MM.1S (cell line): ENCODE measurements at places on chromosomes 7 and 10.

DNA sequence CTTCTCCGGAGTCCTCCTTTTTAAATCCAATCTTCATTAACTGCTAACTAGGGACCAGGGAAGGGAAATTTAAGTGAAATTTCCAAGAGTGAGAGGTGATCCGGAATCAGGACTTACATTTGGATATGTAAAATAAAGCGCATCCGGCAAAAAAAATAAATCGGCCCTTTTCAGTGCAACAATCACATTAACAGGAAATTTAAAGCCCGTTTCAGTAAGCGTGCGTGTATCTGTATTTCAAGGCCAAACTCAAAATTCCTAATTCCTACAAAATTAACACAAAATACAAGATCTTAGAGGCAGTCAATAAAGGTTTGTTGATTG lies 771 bp downstream of the DNAJC9 start:
- H3K4me1 ChIP-seq: peaks cover 28% of the 10 kb centered on the region
- H3K4me3 ChIP-seq: peak overlapping the region; percentile 88
- DNase-seq: peak; percentile 17

GRCh38 chr10:63522277-63522687 lies 1.1 kb downstream of the REEP3 start:
- H3K36me3 ChIP-seq: no peaks in the 10 kb centered on the region
- DNase-seq: peak; percentile 41
- no peaks in the 10 kb centered on the region for H3K27me3 ChIP-seq
- peaks cover 12% of the 10 kb centered on the region; the same call in 1 of the 2 replicates for H3K4me1 ChIP-seq

DNA sequence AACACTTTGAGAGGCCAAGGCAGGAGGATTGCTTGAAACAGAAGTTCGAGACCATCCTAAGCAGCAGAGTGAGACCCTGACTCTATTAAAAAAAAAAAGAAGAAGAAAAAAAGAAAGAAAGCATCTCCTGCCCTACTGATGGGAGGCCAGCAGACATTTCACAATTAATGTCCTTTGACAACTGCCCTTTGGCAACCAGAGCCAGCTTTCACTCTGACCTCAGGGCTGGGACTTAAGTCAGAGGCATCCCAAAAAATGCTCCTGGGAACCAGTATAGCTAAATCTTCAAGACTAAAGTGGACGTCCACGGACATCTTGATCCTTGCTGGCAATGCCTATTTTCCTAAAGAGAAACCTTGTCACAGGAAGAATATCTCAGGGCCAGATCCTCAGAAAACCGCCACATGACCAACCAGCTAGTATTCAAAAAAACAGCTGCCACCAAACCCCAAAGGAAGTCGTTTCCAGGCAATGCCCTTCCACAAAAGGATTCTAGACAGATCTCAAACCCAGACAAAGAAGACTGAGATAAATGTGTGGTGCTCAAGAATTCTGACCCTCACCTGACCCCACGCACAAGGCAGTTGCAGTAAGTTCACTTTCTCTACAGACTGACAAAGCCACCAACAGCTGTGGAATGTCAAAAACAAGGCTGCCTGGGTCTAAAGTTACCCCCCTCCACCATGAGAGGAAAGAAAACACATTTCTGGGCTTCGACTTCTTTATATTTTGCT lies 18.4 kb downstream of the GFRA1 start:
- DNase-seq: peak; percentile 62
- H3K36me3 ChIP-seq: no peaks in the 10 kb centered on the region
- no peak overlapping the region for H3K27ac ChIP-seq
- no peaks in the 10 kb centered on the region for H3K4me1 ChIP-seq
- H3K27me3 ChIP-seq: no peaks in the 10 kb centered on the region

GRCh38 chr10:97140902-97141745 lies 44.6 kb downstream of the SLIT1 start:
- H3K36me3 ChIP-seq: no peaks in the 10 kb centered on the region
- no peaks in the 10 kb centered on the region for H3K4me1 ChIP-seq
- no peak overlapping the region for H3K4me3 ChIP-seq
- H3K27me3 ChIP-seq: no peaks in the 10 kb centered on the region
- no peak overlapping the region for H3K27ac ChIP-seq

DNA sequence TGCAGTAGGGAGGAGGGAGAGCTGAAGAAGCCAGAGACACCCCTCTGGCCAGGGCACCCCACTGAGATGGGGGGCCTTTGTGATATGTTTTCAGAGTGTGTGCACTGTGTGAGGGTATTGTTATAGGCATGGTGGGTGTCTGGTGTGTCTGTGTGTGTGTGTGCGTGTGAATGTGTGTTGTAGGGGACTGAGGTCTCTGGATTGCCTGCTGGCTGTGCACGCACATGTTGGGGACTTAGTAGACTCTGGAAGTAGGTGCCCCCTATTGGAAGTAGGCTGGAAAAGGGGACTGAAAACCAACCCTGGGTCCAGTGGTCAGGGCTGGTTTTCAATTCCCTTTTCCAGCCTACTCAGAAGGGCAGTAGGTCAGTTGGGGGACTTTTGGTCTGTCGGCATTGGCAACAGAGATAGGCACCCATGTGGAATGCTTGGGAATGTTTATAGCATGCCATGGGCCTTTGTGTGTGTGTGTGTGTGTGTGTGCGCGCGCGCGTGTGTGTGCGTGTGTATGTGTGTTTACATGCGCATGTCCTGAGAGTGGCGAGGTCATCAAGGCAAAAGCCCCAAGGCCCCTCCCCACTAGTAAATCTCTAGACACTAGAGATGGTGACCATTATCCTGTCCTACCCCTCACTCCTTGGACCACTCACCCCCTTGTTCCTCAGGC lies 78.8 kb downstream of the HIF1AN start:
- no peak overlapping the region for H3K27ac ChIP-seq
- no peak overlapping the region for H3K4me3 ChIP-seq
- no peaks in the 10 kb centered on the region for H3K36me3 ChIP-seq
- H3K4me1 ChIP-seq: no peaks in the 10 kb centered on the region
- DNase-seq: no peak

GRCh38 chr10:61822781-61823230 lies 78.7 kb upstream of the ARID5B start:
- no peaks in the 10 kb centered on the region for H3K27me3 ChIP-seq
- H3K4me1 ChIP-seq: no peaks in the 10 kb centered on the region
- DNase-seq: no peak
- H3K36me3 ChIP-seq: no peaks in the 10 kb centered on the region

- no peaks in the 10 kb centered on the region for H3K36me3 ChIP-seq
- H3K4me3 ChIP-seq: no peak overlapping the region
- DNase-seq: no peak
- H3K27me3 ChIP-seq: no peaks in the 10 kb centered on the region
Observed at GRCh38 chr10:60426425-60426824, 36.8 kb upstream of the ANK3 start.

- H3K27ac ChIP-seq: no peak overlapping the region
- H3K27me3 ChIP-seq: no peaks in the 10 kb centered on the region
- H3K36me3 ChIP-seq: 0 out of 2 replicates have a peak, but pooled peaks cover 4% of the 10 kb centered on the region
- no peaks in the 10 kb centered on the region for H3K4me1 ChIP-seq
Observed at GRCh38 chr10:7322623-7323022, 88.2 kb downstream of the SFMBT2 start.

DNA sequence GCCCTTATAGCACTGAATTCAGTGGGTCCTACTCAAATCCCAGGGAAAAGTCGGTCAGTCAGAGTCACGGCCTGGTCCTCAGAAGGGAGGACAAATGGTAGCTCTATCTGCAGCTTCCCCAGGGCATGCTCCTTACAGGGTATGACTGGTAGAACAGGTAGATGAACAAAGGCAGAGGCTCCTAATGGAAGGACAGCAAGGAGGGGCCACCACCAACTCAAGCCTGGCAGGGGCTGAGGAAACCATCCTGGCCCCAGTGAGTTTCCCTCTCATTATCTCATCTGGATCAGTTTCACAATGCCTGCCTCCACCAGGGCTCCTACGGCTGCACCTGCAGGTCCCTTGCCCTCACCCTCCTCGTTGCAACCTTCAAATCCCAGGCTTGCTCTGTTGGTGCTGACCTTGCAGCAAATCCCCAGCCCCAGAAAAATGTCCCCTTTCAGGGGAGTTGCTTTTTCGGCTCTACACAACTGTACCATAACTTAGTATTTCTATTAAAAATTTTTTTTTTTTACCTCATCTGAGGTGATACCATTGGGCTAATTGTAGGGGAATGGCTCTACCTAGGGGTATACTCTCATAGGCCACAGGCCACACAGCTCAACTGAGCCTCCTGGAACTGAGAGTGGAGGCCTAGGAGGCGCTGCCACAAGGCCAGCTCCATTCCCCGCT lies 2.4 kb upstream of the MYO1G start:
- peak; percentile 45 for DNase-seq
- peak overlapping the region; percentile 3; the same call in 1 of the 2 replicates for H3K27ac ChIP-seq
- peaks cover 13% of the 10 kb centered on the region; the same call in 1 of the 2 replicates for H3K36me3 ChIP-seq
- H3K4me3 ChIP-seq: no peak overlapping the region
- H3K27me3 ChIP-seq: no peaks in the 10 kb centered on the region

DNA sequence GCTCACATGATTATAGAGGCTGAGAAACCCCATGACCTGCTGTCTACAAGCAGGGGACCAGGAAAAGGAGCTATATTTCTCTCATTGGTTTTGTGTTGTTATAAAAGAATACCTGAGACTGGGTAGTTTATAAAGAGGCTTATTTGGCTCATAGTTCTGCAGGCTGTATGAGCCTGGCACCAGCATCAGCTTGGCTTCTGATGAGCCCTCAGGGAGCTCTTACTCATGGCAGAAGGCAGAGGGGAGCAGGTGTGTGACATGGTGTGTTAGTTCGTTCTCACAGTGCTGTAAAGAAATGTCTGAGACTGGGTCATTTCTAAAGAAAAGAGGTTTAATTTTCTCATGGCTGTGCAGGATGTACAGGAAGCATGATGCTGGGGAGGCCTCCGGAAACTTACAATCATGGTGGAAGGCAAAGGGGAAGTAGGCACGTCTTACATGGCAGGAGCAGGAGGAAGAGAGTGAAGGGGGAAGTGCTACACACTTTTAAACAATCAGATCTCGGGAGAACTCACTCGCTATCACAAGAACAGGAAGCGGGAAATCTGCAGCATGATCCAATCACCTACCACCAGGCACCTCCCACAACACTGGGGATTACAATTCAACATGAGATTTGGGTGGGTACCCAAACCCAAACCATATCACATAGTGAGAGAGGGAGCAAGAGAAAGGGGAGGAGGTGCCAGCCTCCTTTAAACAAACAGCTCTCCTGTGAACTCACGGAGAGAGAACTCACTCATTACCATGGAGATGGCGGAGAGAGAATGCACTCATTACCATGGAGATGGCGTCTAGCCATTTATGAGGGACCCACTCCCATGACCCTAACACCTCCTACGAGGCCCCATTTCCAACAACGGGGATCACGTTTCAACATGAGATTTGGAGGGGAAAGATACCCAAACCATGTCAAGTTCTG lies 133.4 kb downstream of the JCAD start:
- no peaks in the 10 kb centered on the region for H3K4me1 ChIP-seq
- no peak overlapping the region for H3K4me3 ChIP-seq
- H3K27me3 ChIP-seq: no peaks in the 10 kb centered on the region
- DNase-seq: no peak
- no peak overlapping the region for H3K27ac ChIP-seq

DNA sequence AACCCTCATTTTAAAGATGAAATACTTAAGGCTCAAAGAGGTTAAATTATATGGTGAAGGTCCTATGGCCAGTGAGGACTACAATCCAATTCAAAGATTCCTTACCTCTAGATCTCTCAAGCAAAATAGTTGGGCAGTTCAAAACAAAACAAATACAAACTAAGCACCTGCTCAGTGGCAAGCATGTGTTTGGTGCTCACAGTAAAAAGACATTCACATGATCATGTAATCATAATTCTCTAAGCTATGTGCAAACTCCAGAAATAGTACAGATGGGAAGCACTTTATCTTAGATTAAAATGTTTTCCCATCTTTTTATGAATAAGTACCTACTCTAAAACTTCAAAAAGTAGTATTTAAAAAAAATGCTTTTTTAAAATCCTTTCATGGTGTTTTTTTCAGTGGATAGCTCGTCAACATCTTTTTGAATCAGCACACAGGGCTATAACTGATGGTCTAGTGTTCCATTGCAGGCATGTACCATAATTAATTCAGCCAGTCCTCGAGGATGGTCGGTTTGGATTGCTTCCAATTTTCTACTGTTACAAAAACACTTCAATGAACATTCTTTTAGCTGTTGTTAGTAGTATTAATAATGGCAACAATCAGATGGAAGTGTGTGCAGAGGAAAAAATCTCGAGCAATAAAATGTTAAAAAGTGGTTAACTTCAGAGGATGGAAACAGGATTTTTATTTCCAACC lies 58.4 kb downstream of the CHCHD3 start:
- H3K36me3 ChIP-seq: no peaks in the 10 kb centered on the region; the same call in 1 of the 2 replicates
- no peaks in the 10 kb centered on the region for H3K27me3 ChIP-seq
- no peak overlapping the region for H3K4me3 ChIP-seq
- H3K4me1 ChIP-seq: 0 out of 2 replicates have a peak, but pooled peaks cover 8% of the 10 kb centered on the region
- no peak for DNase-seq
- H3K27ac ChIP-seq: no peak overlapping the region

GRCh38 chr7:44395067-44395466 lies 69.7 kb upstream of the CAMK2B start:
- 0 out of 2 replicates have a peak, but pooled peaks cover 4% of the 10 kb centered on the region for H3K36me3 ChIP-seq
- H3K27ac ChIP-seq: no peak overlapping the region
- no peaks in the 10 kb centered on the region for H3K4me1 ChIP-seq
- H3K27me3 ChIP-seq: no peaks in the 10 kb centered on the region
- no peak overlapping the region for H3K4me3 ChIP-seq

DNA sequence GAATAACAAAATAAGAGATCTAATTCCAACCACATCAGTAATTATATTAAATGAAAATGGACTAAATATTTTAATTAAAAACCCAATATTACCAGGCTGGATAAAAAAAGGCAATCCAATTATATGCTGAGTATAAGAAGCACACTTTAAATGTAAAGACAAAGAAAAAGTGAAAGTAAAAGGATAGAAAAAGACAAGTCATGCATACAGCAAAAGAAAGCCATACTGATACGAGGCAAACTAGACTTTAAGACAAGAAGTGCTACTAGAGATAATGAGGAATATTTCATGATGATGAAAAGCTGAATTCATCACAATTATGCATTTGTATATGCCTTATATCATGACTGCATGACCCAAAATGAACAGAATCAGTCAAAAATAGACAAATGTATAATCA lies 628.6 kb downstream of the PHTF2 start:
- H3K4me1 ChIP-seq: no peaks in the 10 kb centered on the region
- H3K36me3 ChIP-seq: no peaks in the 10 kb centered on the region
- no peak overlapping the region for H3K27ac ChIP-seq
- no peaks in the 10 kb centered on the region for H3K27me3 ChIP-seq
